ENCODE measurements at places on chromosomes 2 and 18.

DNA sequence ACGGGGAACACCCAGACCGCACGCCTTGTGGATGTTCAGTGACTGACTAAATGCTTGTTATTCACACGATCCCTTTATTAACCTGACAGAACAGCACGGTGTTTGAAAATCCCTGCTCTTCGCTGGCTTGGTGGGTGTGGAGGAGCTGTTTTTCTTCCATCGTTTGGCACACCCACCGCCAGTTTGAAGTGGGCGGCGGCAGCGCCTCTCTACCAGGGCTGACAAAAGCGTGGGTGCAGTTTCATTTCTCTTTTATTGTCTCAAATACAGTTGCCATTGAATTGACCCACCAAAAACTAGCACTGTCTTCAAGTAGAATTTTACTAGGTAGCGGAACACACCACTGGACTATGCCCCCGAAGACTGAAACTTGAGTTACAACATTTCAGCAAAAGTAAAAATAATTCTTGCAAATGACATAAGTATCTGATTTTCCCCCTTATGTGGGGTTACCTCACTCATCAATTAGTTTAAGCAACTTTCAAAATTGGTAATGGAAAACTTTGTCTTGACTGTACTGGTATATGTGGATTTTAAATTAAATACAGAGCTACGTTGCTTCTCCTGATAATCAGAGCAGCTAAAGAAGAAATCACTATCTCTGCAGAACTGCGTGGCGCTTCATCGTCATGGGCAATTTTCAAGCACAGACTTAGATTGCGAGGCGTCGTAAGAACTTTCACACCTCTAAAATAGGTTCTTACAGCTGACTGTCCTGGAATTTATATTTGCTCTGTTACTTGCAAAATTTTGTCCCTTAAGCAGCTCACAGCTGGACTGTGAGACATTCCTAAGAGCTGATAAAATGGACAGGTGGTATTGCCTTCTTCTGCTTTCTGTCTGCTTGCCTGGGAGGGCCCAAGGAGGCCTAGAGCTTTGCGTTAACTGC, 60.9 kb downstream of the LDLRAD4 start:
- no peak for DNase-seq

DNA sequence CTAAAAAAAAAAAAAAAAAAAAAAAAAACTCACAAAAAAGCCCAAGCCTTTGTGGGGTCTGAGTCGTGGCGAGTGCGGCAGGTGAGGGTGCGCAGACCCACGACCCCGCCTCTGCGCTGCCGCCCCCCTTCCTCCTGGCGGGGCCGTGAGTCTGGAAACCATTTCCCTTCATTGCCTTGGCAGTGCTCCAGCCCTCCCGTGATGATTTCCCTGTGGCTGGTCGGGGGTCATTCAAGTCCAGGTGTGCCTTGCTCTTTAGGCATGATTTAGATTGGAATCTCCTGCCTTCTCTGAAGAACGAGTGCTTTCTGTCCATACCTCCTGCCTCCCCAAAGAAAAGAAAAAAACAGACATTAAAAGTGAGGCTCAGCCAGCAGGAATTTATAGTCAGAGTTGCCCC, 161.8 kb downstream of the FAM210A start:
- no peak for DNase-seq

DNA sequence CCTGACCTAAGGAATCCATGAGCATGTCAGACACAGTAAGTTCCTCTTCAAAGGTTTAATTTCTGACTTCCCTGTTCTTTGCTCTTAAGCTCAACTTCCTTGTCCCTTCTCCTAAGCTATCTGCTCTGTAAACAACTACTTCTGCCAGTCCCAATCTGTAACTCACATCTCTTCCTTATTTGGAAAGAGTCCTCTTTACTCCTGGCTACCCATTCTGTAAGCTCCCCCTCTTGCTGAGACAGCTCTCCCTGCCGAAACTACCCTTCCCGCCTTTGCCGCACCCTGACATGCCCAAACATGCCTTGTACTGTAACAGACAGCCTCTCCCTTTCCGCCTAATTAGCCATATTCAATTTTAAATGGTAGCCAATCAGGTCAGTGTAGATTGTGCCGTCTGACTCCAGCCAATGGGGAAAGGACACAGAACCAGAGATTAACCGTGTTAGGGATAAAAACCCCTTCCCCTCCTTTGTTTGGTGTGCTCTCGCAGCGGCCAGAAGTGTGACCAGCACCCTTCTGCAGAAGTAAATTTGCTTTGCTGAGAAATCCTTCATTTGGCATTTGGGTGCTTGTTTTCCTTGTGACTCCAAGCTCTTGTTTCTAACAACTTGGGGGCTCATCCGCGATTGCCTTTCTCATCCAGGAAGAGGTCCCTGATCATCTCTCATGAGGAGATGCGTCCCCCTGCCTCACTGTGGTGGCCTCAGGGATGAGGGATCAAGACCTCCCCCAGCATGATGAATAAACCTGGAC, 49.0 kb downstream of the PIAS2 start:
- DNase-seq, result no peak

GRCh38 chr2:218169757-218170546, 3.2 kb upstream of the CXCR1 start:
- no peak for DNase-seq

GRCh38 chr2:163565192-163565591, 170.6 kb downstream of the FIGN start:
- DNase-seq, result no peak

DNA sequence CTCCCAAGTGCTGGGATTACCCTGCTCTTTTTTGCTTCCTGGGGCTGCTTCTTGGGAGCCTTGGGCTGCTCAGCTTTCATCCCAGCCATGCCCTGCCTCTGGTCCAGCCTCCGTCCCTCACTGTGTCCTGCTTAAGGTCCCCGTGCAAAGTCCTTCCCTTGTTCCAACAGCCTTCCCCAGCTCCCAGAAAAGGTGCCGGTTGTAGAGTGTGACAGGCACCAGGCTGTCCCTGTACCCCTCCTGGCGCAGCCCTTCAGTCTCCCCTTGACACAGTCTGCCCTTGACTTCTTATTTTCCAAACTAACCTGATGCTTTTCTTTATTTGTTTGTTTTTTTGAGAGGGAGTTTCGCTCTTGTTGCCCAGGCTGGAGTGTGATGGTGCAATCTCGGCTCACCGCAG, 20.1 kb upstream of the ALPI start:
- DNase-seq, result no peak

GRCh38 chr2:151979694-151980093, 119.2 kb downstream of the CACNB4 start:
- no peak for DNase-seq

- DNase-seq, result no peak
Measured at GRCh38 chr2:222358876-222359275, 60.1 kb upstream of the PAX3 start.

DNA sequence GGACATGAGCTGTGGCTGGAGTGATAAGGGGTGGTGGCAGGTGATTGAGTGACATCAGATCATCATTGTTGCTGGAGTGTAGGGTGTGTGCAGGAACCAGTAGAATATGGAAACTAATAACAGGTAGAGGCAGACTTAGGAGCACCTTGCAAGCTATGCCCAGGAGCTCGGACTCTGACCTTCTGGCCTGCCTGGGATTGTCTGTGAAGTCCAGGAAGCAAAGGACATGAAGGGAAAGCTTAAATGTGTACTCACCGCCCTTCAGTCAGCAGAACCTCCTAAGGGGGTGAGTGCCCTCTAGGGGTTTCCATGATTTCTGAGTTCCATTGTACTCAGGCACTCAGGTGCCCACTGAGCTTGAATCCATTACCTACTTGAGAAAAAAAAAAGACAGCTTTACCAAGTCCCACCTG, 104.2 kb downstream of the CRIM1 start:
- no peak for DNase-seq

DNA sequence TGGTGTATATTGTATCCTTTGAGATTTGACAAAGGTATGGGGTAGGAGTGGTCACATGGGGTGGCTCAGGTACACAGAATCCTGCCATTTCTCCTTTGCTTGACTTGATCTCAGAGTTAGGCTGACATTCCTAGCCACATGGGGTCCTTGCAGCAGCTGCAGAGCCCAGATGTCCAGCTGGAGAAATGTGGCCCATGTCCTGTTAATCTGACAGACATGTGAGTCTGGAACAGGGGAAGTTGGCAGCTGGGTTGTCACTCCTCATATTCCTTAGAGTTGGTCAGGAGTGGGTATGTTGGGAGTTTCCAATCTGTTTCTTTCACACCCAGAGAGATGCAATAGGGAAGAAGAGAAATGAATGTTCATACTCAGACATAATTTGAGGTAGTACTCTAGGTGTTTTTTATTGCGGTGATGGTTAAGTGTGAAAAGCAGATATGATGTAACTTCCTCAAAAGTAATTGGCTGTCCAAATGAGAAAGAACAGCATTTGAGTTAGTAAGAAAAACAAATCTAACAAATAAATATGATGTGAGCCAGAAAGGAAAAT, 402.6 kb upstream of the MEIS1 start:
- no peak for DNase-seq

- no peak for DNase-seq
Measured at GRCh38 chr2:110743600-110743999, 11.2 kb downstream of the ACOXL start.

GRCh38 chr18:3973191-3973850, 481.8 kb downstream of the DLGAP1 start:
- DNase-seq, result no peak

DNA sequence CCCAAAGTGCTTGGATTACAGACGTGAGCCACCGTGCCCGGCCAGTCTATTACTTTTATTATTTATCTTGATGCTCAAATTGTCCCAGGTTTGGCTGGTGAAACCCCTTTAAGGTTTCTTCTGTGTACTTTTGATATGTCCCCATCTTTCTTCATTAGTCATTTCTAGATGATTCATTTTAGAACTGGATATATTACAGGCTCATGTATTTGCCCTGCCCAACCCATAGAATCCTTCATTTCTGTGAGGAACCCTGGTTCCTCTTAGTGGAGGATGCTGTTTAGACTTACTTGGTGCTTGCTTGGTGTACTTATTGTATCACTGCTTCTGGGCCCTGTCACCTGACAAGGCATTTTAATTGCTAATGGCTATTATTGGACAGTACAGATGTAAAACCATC, 40.1 kb downstream of the KCMF1 start:
- DNase-seq, result no peak

DNA sequence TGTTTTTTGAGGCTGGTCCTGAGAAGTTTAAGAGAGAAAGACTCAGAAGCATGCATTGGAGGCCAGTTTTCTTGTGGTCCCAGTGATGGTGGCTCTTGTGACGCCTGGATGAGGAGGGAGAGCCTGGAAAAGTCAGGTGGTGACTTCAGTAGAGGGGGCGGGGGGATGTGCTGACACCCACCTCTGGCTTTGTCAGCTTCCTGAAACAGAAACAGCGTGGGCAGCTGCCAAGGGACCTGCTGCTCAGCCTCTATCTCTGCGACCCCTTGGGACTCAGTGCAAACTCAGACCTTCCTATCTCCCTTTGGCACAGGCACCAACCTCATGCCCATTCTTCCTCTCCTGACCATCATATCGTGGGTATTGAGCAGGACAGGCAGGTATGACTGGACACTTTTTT, 6.4 kb downstream of the TGFBRAP1 start:
- DNase-seq, result no peak

DNA sequence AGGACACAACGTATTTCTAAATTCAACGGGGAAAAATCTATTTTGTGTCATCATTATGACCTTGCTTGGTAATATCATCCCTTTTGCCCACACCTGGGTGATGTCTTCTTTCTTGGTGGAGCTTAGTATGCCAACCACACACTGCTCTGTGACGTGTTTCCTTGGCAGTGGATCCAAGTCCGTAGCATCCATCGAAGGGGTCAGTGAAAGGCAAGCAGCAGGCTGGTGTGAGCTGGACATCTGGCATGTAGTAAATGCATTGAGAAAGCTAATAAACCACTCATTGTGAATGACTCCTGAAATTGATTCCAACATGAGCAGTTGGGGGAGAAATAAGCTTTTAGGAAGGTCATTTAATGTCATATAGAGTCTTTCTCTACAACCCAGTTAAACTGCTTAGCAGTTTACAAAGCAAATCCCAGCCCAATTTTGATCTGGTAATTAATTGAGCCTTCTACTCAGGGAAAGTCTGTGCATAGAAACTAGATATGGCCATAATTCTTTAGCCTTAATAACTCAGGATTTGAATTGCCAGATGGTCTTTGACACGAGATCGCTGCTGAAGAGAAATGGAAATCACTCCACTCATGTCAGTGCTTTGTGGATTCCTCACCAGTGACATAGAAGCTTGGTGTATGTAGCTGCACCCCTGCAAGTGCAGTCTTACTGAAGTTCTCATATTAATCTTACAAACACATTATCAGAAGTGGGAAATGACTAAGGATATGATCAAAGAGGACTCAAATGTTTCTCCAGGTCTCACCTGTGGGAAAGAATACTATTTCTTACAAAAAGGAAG, 494.8 kb downstream of the CMPK2 start:
- DNase-seq, result no peak

GRCh38 chr2:216235462-216235861, 126.3 kb downstream of the XRCC5 start:
- no peak for DNase-seq

DNA sequence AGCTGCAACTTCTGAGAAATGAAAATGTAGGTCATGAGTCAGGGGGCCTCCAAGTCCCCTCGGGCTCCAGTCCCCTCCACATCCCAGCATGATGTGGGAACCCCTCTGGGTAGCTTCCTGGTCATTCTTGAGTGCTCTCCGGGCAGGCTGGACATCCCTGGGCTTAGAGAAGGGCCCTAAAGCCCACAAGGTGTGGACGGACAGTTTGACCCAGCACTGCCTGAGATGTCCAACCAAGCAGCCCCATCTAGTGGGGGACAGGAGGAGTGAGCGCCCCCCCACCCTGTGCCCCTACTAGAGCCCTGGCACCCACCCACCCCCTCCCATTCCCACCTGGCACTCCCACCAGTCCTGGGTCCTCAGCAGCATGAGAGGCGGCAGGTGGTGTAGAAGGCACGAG, 46.0 kb downstream of the CYP27C1 start:
- DNase-seq, result peak; percentile 31

- DNase-seq, result no peak
Measured at GRCh38 chr2:235608200-235608887, 114.5 kb downstream of the AGAP1 start.

DNA sequence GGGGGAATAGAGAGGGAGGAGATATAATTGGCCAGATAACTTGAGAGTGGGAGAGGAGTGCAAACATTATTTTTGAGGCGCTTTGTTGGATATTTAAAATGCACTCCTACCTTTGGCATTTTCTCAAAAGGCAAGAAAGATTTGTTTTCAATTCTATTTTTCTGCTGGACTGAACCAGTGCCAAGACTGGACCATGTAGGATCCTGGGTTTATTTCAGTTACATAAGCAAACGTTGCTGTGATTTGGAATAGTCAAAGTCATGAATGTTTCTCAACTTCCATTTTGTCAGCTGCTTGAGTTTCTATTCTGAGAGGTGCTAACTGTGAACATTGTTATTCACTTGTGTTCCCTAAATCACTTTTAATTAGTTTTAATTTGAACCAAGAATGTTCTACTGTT, 8.9 kb upstream of the CHRNA1 start:
- no peak for DNase-seq

- DNase-seq, result no peak
Measured at GRCh38 chr2:239293775-239294430, 106.9 kb downstream of the HDAC4 start.
